ENCODE measurements at places on chromosomes 3 and 15.

DNA sequence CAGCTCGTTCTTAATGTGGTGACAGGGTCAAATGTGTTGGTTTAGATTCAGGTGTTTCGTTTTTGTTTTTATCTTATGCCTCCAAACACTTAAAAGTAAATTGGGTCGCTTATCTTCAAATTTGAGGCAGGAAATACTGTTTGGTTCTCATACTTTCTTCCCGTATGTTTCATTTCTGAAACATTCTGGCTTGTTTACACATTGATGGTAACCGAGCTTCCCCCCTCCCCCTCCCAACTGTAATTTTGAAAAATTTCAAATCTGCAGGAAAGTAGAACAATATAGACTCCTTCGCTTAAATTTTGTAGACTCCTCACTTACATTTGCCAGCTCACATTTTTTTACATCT is 64.9 kb downstream of the CMTM8 start:
- DNase-seq, result no peak

DNA sequence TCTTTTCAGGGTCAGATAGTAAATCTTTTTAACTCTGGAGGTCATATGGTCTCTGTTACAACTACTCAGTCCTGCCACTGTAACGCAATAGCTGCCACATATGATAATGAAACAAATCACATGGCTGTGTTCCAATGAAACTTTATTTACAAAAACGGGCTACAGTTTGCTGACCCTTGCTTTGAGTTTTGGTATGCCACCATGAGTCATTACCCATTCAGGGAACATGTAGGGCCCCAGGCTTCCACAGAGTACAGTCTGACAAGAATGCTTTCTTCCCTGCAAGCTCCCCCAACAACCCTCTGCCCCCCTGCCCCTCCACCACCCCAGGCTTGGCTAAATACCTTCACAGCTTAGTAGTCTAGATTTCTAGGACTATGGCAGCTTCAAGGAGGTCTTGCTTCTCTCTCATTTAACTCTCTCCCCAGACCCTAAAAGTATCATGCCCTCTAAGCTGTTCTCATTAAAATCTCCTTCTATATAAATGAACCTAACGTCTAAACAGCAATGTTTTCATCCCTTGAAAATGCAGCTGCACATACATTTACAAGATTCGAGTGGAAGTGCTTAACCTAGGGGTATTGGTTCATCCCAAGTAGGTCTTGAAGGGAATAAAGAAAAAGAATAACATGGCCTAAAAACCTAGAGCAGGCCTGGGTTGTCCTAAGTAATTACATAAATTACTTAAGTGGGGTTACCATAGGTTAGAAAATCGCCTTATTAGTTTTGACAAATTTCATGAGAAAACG is 117.8 kb upstream of the PRICKLE2 start:
- no peak for DNase-seq

DNA sequence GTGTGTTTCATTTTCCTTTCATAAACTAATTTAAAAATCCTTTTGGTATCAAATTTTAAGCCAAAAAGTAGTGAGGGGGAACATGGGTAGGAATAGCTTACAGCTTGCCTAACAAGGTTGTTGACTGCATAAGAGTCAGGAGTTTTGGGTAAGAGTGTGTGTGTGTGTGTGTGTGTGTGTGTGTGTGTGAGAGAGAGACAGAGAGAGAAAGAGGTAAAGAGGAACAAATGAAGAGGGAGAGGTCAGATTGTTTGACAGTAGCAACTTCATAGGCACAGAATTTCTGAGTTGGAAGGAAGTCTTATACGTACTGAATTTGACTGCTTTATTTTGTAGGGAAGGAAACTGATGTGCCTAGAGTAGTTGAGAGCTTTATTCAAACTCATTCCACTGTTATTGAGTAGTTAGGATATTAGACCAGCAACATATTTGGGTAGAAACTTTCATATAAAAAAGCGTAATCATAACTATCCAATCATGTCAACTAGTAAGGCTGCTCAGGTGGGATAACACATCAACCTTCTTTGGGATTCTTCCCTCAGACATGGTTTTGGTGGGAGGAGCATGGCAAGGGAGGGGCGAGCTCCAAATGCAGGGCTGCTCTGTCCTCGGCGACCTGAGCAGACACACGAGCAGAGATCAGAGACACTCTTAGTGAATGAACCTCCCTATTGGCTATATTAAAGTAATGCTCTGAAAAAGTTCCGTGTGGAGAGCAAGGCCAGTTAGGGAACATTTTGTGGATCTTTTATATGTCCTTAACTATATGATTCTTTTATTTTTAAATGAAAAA is 86.4 kb downstream of the LPP start:
- DNase-seq, result no peak

GRCh38 chr3:46013316-46014094 is 13.8 kb downstream of the XCR1 start:
- no peak for DNase-seq

- DNase-seq, result no peak
These were observed 184.8 kb downstream of the LRRN1 start for GRCh38 chr3:3984053-3984452.

DNA sequence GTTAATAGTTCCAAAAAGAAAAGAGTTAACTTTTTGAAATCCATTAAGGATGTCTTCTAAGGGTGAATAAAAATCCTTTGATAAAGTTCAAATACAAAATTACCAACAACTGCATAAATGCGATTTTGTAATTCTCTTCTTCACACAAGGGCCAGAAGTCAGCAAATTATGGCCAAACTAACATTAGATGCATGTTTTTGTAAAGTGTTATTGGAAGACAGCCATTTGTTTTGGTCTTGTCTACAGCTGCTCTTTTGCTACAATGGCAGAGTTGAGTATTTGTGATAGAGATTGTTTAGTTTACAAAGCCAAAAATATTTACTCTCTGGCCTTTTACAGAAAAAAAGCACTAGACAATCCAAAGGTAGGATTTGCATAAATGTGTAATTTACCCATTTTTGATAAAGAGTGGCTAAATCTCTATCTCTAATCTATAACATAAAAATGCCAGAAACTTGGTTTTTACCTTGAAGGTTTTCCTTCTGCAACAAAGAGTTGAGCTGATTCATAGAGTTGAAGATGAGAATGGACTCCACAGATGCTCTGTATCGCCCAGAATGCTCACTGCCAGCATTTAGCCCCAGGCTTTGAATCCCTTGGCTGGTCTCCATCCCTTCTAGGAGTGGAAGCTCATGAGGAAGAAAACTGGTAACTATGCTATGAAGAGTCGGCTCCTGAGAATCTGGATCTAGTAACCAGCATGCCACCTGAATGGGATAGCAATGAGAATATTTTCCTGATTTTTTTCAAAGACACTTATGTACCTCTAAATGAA is 64.5 kb downstream of the POLQ start:
- no peak for DNase-seq

GRCh38 chr3:29514912-29515311 is 234.0 kb downstream of the RBMS3 start:
- no peak for DNase-seq

- DNase-seq, result no peak
These were observed 13.8 kb downstream of the CLRN1 start for GRCh38 chr3:150958683-150959082.

DNA sequence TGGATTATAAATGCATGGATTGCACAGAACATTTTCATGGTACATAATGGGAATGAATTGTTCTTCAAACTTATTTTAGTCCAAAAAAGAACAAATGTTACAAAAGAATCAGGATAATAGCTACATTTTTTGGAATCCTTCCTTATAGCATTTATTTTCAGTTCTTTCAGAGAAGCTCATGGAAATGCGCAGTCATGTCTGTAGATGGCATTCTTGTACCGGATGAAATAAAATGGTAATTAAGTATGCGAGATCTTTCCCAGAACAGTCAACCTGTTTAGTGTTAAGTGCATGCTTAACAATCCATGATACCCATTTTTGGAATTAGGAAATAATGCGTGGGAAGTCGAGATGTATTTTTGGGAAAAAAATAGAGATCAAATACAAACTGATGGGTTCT is 38.2 kb upstream of the GOLGA8B start:
- DNase-seq, result no peak

- DNase-seq, result no peak
These were observed 37.0 kb downstream of the DAPK2 start for GRCh38 chr15:64009241-64009640.

- no peak for DNase-seq
These were observed at the start of gene C2CD4B for GRCh38 chr15:62165104-62165792. C2CD4B (minus strand) TSS chr15:62165285; CDS start chr15:62164984, 301 bp downstream.

- DNase-seq, result no peak
These were observed 110.6 kb upstream of the NANOGP8 start for GRCh38 chr15:35195649-35196048.

- no peak for DNase-seq
These were observed 69.8 kb downstream of the TCF12 start for GRCh38 chr15:56988219-56988618.

DNA sequence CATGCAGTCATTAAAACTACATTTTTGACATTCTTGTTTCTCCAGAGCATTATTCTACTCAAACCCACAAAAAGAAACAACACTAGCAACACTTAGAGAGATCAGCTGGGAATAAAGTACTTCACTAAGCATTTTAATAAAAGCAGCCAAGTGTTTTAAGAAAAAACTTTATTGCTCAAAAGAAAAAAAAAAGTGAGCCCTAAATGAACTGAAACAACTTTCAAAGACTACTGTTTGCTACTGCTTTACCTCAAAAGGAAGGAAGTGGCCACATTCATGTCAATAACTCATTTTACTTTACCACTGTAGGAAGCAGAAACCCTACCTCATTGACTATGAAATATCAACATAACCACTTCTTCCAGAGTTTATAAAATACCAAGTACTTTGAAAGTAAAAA is 91.3 kb downstream of the UACA start:
- DNase-seq, result no peak

DNA sequence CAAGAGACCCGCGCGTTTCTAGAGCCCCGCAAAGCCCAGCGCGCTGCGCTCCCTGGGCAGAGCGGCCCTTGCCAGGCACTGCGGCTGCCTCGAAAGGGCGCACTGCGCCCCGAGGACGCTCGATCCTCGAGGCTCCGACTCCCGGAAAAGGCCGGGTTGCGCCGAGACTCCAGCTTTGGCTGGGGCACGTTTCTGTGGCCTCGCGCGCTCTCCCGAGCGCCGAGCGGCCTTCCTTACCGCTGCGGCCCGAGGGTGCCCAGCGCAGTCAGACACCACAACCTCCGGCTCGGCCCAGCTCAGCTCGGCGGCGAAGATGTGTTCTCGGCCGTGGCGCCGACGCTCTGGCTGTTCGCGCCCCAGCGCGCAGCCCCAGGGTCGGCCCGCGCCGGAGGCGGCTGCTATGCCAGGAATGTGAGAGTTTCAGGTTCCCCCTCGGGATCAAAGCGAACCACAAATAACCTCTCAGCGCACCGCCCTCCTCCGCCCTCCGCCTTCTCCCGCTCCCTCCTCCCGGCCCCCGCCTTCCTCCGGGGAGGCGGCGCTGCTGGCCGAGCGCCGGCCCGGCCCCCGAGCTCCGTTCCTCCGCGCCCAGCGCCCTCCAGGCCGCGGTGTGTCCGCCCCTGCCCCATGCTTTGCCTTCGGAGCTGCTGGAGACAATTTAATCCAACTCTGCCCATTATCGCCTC is at the start of gene AMOTL2:
TSS of gene AMOTL2 (minus strand) at position 343 of the 686 bp plus-strand sequence. CDS start 3,014 bp downstream, outside the sequence.
- DNase-seq, result no peak

GRCh38 chr3:188446766-188447165 is 292.8 kb downstream of the LPP start:
- no peak for DNase-seq

GRCh38 chr3:134333522-134334181 is 40.6 kb downstream of the AMOTL2 start:
- no peak for DNase-seq

All from activated CD8-positive, alpha-beta memory T cell treated with anti-CD3 and anti-CD28 coated beads for 1 hour (primary cell).